Hepatic stellate cell (primary cell): ENCODE measurements at places on chromosomes 13 and 19.

DNA sequence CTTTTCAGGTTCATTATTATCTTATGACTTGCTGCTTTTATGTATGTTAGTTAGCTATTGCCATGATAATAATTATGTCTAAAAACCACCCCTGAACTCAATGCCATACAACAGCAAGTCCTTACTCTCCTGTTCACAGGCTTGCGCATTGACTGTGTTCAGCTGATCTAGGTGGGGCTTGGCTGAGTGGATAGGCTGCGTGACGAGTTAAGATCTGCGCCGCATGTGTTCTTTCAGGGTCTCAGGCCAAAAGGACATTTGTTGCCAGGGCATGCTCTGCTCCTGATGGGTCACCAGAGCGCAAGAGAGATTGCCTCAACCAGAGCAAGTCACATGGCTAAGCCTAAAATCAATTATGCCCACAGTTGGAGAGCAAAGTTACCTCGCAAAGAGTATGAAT, 859 bp downstream of the ZNF568 start:
- DNase-seq: peak; percentile 27

DNA sequence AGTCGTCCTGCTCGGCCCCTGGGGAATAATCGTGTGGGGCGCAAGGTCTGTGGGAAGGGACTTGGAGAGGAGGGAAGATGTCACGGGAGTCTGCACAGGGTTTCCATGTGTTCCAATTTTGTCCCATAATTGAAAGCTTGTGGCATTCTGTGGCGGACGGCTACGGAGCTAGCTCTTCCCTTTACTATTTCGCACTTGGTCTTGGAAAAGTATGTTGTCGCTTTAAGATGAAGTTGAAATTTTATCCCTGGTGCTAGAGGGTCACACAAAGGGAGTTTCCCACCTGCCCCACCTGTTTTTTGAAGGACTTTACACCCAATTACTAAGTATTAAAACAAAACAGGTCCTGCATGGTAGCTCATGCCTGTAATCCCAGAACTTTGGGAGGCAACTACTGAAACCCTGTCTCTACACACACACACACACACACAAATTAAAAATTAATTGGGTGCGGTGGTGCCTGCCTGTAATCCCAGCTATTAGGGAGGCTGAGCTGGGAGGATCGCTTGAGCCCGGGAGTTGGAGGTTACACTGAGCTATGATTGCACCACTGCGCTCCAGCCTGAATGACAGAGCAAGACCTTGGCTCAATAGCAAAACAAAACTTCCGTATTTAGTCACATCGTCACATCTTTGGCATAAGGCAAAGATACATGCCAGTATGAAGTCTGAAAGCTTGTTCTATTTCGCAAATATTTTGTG, 967 bp upstream of the TPT1 start:
- peak; percentile 49 for DNase-seq

DNA sequence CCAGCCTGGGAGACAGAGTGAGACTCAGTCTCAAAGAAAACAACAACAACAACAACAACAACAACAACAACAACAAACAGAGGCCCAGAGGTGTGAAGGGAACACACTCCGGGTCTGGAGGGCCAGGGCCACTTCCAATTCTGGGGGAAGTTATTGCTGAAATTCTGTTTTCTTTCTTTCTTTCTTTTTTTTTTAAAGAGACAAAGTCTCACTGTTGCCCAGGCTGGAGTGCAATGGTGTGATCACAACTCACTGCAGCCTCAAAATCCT, 3.5 kb upstream of the CAPS start:
- DNase-seq: no peak

DNA sequence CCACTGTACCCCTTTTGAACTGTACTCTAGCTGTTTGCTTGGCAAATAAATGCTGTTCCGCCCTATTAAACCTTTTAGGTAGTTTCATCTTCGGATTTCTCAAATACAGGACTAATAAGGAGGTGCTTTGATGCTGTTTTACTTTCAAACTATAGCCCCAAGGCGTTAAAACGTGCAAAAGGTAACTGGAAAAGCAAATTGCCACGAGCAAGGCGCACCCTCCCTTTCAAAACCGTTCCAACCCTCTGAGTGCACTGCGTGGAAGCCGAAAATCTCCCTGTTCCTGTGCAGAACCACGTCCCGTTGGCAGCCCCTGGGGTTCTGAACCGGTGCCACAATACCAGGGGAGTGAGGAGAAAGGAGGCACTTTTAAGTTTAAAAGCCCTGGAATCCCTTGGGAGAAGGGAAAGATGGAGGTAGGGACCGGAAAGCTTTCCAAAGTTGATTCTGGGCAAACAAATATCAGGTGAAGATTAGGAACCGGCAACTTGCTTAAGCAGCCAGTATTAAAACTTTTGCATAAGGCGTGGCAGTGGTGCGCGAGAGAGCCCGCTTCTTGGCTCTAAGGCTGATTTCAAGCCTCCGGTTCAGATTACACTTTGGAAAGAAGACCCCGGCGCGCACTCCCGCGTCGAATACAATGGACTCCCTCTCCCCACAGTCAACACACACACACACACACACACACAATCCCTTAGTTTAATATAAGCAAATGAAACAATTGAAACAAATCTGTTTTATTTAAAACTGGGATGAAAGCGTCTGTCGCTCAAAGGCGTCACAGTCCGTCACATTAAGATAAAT, 9.5 kb downstream of the POU4F1 start:
- no peak for DNase-seq

GRCh38 chr13:105847527-105848291, 687.8 kb downstream of the EFNB2 start:
- no peak for DNase-seq

DNA sequence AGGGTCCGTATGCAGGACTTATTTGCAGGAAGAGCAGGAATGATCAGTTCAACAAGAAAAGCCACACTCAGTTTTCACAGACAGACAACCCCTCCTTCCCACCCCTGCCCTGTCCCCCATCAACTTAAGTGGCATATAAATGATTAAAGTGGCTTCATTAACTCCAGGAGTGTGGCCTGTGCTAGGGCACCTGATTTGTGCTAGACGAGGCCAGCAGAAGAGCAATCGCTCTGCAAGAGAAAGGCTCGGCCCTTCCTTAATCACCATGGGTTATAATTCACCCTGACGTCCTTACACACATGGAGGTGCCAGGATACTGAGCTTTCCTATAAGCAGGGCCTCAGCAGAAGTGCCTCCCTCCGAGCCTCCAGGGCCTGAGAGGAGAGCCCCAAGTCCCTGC, 14.6 kb downstream of the C19orf12 start:
- no peak for DNase-seq
